Stimulated activated CD8-positive, alpha-beta memory T cell treated with anti-CD3 and anti-CD28 coated beads, Interleukin-12 subunit alpha, Interleukin-12 subunit beta, amount 100 ng/mL, for 4 hours (primary cell): ENCODE measurements at places on chromosomes 7 and 10.
A peak's percentile ranks its signal among the peaks of the same experiment; 100 is the strongest.

GRCh38 chr7:27224983-27225934, 17.3 kb upstream of the EVX1 start:
- no peak for DNase-seq

DNA sequence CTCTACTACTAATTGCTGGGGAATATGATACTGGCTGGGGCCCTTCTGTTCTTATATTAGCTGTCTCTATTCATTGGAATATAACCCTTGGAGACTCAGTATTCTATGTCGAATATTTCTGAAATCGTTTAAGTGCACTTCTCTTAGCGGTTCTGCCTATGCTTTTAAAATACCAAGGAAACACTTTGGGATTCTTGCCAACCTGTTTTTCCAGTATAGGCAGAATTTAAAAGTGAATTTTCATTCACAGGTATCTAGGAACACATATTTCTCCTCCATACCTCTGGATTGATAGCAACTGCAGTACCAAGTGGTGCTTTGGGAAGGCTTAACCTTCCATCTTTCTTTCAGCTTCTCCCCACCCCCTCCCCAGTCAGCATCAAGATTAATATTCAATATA, 370.3 kb upstream of the LRRN3 start:
- no peak for DNase-seq

GRCh38 chr7:20797042-20797461, 10.4 kb upstream of the SP8 start:
- DNase-seq = no peak

DNA sequence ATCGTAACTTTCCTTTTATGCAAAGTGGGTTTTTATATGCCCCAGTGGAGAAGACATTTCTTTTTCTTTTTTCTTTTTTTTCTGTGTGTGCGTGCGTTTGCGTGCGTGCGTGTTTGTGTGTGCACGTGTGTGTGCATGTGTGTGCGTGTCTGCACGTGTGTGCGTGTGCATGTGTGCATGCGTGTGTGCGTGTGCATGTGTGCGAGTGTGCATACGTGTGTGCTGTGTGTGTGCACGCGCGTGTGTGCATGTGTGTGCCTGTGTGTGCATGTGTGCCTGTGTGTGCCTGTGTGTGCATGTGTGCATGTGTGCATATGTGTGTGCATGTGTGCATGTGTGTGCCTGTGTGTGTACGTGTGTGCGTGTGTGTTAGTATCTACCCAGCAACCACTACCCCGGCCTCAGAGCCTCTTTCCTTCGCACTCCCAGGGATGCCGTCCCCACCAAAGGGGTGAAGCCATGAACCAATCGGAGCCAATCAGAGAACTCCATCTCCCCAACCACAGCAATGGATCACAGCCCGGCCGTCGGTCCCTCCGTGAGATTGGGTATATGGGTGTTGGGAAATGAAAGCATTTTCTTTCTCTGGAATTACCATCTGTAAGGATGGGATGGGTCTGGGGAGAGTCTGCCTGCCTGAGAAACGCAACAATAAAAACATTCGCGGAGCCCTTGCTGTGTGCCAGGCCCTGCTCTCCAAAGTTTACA, 92.3 kb downstream of the ELFN1 start:
- no peak for DNase-seq

DNA sequence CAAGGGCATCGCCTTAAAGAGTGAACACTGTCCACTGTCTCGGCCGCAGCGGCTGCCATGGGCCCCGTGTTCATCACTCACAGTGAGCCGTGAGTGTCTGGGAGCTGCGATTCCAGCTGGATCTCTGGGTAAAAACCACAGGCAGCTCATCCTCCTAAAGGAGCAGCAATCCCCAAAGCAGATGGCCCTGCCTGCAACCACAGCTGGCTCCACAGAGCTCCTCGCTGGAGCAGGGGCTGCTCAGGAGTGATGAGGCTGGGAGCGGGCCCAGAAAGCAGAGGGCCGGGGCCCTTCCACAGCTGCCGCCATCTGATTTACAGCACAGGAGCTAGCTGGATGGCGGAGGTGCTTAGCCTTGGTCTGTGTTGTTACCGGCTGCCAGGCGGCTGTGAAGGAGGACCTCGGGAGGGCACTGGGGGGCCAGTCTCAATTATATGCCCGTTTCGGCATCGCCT, 6.6 kb upstream of the TMEM184A start:
- no peak for DNase-seq

DNA sequence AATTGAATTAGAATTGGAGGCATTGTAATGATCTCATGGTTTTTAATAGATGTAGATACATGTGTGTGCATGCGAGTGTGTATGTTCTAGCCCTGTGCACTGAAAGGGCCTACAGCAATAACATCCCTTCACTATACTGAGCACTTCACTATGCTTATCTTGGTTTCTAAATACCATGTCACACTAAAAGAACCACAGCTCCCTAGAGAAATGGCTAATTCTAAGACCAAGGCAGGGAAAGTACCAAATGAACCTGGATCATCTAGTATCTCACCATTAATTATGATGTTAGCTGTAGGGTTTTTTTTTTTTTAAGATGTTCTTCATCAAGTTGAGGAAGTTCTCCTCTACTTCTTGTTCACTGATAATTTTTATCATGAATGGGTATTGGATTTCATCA, 55.1 kb downstream of the HECTD2 start:
- no peak for DNase-seq

GRCh38 chr10:118868589-118868988, 113.8 kb upstream of the CACUL1 start:
- DNase-seq = no peak

- DNase-seq = no peak
Observed at GRCh38 chr7:158407581-158408317, 179.9 kb downstream of the PTPRN2 start.

GRCh38 chr7:76267107-76267893, 35.2 kb upstream of the HSPB1 start:
- DNase-seq = no peak

GRCh38 chr10:125779403-125780327, 4.0 kb upstream of the MMP21 start:
- DNase-seq = no peak

GRCh38 chr7:94940241-94940640, 32.8 kb downstream of the PPP1R9A start:
- no peak for DNase-seq

GRCh38 chr7:150415161-150416153, 35.0 kb upstream of the GIMAP8 start:
- no peak for DNase-seq

- no peak for DNase-seq
Observed at GRCh38 chr10:97074256-97075145, 111.3 kb downstream of the SLIT1 start.

DNA sequence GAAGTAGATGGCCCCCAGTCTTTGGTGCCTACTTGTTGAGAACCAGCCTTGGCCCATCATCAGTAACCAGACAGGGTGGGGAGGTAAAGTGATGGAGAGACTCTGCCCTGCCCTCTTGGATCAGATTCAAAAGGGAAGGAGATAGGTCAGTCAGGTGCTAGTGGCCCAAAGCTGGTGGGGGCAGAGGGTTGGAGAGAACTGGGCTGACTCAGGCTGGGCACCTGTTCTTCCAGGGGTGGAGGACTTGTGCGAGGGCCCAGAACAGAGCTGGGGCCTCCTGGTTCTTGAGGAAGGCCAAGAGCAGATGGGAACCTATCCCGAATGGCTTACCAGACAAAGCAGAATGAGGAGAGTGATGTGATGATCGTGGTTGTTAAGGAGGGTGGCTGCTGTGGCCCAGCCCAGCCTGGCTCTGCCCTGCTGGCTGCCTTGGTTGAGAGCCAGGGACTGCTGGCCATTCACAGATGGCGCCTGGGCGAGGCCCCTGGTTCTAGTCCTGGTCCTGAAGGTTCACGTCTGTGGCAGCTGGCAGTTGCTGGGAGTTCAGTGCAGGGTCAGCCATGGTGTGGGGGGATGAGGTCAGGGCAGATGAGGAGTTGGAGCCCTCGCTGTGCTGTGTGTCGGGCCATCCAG, 36.6 kb downstream of the PALD1 start:
- no peak for DNase-seq

DNA sequence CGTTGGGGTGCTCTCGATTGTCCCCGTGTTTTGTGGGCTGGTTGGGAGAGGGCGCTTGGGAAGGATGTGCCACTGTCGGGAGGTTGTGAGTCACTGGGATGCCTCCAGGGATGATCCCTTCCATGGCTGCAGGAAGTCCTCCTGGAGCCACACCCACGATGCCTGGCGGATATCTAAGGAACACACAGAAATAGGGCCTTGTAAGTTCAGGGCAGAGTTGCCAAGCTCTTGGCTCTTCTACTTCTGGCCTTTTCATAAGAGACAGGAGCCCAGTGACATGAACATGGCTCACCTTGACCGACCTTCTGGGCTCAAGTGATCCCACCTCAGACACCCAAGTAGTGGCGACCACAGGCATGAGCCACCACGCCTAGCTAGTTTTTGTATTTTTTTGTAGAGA, 47.6 kb downstream of the ZRANB1 start:
- DNase-seq = no peak

- DNase-seq = no peak
Observed at GRCh38 chr10:127435246-127435645, 113.9 kb upstream of the NPS start.

DNA sequence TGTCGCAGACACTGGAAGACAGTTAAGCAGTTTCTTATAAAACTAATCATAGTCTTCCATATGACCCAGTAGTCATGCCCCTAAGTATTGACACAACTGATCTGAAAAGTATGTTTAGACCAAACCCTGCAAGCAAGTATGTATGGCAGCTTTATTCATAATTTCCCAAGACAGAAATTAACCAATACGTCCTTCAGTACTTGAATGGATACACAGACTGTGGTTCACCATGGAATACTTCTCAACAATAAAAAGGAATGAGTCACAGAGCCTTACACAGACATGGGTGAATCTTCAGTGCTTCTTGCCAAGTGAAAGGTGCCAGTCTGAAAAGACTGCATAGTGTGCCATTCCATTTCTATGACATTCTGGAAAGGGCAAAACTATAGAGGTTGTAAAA, 50.2 kb upstream of the AKR1E2 start:
- DNase-seq = no peak

DNA sequence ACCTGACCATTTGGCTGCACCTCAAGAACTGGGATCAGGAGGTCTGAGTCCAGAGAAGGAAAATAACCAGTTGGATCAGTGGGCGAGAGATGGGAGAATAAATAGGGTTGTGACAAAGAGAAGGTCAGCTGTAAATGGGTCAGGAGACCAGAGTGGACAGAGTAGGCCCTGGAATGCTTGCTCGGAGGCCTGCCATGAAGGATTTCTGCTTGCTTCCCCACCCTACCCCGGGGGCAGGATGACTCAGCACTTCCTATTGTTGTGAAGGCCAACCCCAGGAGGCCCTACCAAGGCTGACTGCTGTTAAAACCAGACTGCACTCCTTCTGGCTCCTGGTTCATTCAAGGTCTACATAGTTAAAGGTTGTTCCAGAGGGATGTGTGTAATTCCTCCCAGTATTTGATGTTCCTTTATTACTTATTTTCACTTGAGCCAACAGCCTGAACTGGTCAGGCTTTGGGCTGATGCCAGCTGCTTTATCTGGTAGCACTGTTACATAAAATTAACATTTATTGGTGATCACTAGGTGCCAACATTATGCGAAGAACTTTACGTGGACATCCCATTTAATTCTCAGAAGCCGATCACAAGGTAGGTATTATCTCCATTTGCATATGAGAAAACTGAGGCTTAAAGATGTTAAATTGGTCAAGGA, 27.3 kb upstream of the IFRD1 start:
- no peak for DNase-seq

GRCh38 chr7:132402751-132403245, 173.5 kb downstream of the PLXNA4 start:
- DNase-seq = no peak

- DNase-seq = no peak
Observed at GRCh38 chr10:78784546-78784945, 284.2 kb upstream of the ZMIZ1 start.

- no peak for DNase-seq
Observed at GRCh38 chr7:133755901-133756300, 371.2 kb upstream of the LRGUK start.

GRCh38 chr10:103849212-103849877, 6.0 kb downstream of the SH3PXD2A start:
- DNase-seq = no peak

GRCh38 chr7:43628431-43628830, 45.5 kb downstream of the STK17A start:
- DNase-seq = no peak

GRCh38 chr10:101952191-101952590, 103.8 kb downstream of the ARMH3 start:
- no peak for DNase-seq

DNA sequence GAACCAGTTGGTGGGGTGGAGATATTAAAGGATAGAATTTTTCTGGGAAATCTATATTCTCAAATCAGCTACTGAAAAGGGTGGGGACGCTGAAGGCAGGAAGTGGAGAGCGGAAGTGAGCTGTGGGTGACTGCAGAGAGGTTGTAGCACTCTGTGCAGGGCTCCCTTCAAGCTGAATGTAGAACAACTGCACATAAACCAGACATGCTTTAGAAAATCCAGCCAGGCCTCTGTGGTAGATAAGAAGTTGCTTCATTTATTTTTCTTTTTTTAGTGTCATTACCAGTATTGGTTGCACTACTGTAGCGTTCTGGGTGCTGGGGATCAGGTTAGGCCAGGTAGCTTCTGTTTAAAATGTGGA, 127.8 kb downstream of the CELF2 start:
- peak; percentile 31 for DNase-seq

GRCh38 chr10:13615650-13616300, 29.0 kb downstream of the PRPF18 start:
- DNase-seq = no peak

DNA sequence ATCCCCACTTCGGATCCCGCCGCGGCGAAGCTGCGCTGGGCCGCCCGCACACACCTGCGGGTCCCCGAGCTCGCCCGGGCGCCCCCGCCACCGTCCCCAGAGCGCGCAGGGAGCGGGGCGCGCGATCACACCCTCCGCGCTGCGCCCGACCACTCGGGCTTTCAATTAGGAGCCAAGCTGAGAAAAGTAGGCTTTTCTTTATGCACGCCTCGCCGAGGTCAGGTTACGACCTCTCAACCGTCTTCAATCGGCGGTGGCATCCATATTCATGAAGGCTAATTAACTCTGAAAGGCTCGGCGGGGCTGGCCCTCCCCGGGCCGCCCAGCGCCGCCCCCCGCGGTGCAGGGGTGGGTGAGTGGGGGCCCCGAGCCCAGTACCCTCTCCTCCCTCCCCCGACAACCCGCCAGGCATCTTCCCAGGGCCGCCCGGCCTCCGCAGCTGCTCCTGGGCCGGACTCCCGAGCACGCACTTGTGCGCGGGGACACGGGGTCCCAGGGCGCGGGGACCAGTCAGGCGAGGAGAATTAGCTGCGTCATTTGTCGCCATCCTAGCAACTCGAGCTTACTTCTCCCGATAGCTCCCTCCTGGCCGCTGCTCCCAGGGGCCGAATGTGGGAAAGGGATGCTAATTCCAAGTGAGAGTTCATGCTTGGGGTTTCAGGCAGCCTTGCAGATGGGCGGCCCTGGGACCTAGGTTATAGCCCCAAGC, 155.5 kb upstream of the LYZL2 start:
- DNase-seq = peak; percentile 24

- no peak for DNase-seq
Observed at GRCh38 chr7:111903797-111904196, 302.4 kb downstream of the DOCK4 start.

- no peak for DNase-seq
Observed at GRCh38 chr7:82291931-82292330, 151.6 kb downstream of the CACNA2D1 start.

GRCh38 chr10:69573056-69573806, at the start of gene NEUROG3:
TSS of gene NEUROG3 (minus strand) at chr10:69573422. CDS start at chr10:69573043, 379 bp downstream.
- no peak for DNase-seq

GRCh38 chr7:42155584-42156290, 81.3 kb downstream of the GLI3 start:
- no peak for DNase-seq
